Pancreas (tissue), 10 donors: ENCODE measurements at places on chromosomes 1 and 21. TPM values are rescaled to one million over a fixed set of nuclear protein-coding genes. Genes with fewer than 3 reads are reported as not detected.

- no peak overlapping the region for H3K27ac ChIP-seq
- no peak overlapping the region for H3K4me3 ChIP-seq
- peaks cover 12% of the 10 kb centered on the region for H3K4me1 ChIP-seq
These were observed 164.0 kb upstream of the UBE2U start for GRCh38 chr1:64039390-64039926.

DNA sequence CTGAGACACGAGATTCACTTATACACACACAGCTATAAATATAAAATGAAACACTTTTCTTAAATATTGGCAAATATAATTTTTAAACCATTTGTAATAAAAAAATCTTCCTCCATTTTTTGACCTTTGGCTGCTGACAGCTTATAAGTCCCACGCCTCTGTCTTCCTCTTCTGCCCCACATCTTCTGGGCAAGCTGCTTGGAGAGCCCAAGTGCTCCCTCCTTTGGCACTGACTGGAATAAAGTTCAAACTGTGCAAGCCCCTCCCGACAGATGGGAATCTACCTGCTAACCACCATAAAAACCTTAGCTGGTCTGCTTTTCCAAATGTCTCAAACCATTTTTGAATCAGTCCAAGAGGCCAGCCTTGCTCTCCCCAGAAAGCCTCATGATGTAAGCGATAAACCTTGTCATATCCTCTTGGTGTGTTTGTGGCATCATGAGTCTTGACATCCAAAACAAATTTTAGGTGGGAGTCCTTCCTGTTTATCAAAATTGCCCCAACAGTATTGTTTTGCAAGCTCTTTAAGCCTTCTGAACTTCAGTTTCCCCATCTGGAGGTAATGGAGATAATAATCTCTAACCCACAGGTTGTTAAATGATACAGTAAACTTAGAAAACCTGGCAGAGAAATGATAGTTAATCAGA is 99.8 kb downstream of the SNX7 start:
- H3K4me3 ChIP-seq, result no peak overlapping the region
- H3K27ac ChIP-seq, result no peak overlapping the region
- no peaks in the 10 kb centered on the region for H3K27me3 ChIP-seq
- H3K4me1 ChIP-seq, result no peaks in the 10 kb centered on the region

DNA sequence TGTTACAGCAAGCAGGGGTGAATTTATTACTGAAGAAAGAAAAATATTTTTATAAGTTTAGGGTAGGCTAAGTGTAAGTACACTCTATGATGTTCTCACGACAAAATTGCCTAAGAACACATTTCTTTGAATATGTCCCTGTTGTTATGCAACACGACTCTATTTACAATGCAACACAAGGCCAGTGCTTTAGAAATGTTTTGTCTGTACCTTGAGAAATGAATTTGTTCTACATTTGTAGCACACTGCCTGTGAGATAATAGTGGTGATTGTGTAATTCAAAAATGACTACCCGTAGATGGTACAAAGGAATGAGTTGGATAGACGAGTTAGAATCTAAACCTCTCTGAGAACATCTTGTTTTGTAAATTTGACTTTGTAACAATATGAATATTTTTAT is 63.7 kb upstream of the IGSF5 start:
- H3K4me1 ChIP-seq, result no peaks in the 10 kb centered on the region
- H3K27me3 ChIP-seq, result no peaks in the 10 kb centered on the region
- H3K27ac ChIP-seq, result no peak overlapping the region
- H3K4me3 ChIP-seq, result no peak overlapping the region

GRCh38 chr21:37653201-37653600 is 263.1 kb downstream of the KCNJ6 start:
- H3K27ac ChIP-seq, result no peak overlapping the region
- no peaks in the 10 kb centered on the region for H3K27me3 ChIP-seq
- no peaks in the 10 kb centered on the region for H3K36me3 ChIP-seq

GRCh38 chr21:34243562-34243961 is 120.2 kb upstream of the KCNE2 start:
- H3K4me3 ChIP-seq, result no peak overlapping the region
- no peak overlapping the region for H3K27ac ChIP-seq
- DNase-seq, result no peak
- no peaks in the 10 kb centered on the region for H3K4me1 ChIP-seq
- H3K36me3 ChIP-seq, result no peaks in the 10 kb centered on the region

- H3K27me3 ChIP-seq, result no peaks in the 10 kb centered on the region
- H3K36me3 ChIP-seq, result peaks cover 26% of the 10 kb centered on the region
- no peak overlapping the region for H3K4me3 ChIP-seq
These were observed 22.2 kb upstream of the GPR25 start for GRCh38 chr1:200850554-200850953.

GRCh38 chr21:38439957-38440356 is 58.3 kb downstream of the ERG start:
- no peaks in the 10 kb centered on the region for H3K36me3 ChIP-seq
- no peaks in the 10 kb centered on the region for H3K4me1 ChIP-seq
- H3K27ac ChIP-seq, result no peak overlapping the region
- no peak for DNase-seq

Gene WDR64
- not detected for total RNA-seq

Gene DDX20
- total RNA-seq, result 5.4 TPM

Gene GPR3
- total RNA-seq, result 0.09 TPM
